ENCODE measurements at places on chromosomes 11 and 22.

GRCh38 chr22:28365371-28365770 lies 314.3 kb downstream of the TTC28 start:
- DNase-seq, result no peak

GRCh38 chr22:21764038-21764804 lies 28.6 kb upstream of the YPEL1 start:
- DNase-seq, result no peak

DNA sequence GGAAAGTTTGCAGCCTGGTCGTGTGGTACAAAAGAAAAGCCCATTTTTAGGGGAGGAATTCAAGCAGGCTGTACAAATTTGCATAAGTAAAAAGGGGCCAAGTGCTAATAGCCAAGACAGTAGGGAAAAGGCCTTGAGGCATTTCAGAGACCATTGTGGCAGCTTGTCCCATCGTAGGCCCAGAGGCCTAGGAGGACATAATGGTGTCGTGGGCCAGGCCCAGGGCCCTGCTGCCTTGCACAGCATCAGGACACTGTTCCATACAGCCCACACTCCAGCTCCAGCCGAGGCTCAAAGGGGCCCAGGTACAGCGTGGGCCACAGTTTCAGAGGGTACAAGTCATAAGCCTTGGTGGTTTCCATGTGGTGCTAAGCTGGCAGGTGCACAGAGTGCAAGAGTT lies 106.9 kb downstream of the GRIK4 start:
- DNase-seq, result no peak

DNA sequence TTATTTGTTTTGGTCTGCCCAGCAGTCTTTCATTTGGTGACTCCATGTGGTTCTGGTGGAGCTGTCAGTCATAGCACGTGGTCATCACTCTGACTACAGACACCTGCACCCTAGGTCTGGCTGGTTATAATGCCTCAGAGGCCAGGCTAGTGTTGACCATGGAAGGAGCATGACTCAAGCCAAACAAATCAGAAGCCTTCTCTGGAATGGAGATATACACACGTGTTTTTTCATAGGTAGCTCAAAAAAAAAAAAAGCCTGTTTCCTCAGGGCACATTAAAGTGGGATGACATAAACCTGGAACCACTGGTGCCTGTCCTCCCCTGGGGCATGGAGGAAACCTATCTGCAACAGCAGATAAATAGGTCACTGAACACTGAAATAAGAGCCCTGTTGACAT lies 8.1 kb upstream of the PLAAT3 start:
- DNase-seq, result no peak

- DNase-seq, result no peak
Measured at GRCh38 chr11:132427611-132428010, 1057.2 kb downstream of the NTM start.

DNA sequence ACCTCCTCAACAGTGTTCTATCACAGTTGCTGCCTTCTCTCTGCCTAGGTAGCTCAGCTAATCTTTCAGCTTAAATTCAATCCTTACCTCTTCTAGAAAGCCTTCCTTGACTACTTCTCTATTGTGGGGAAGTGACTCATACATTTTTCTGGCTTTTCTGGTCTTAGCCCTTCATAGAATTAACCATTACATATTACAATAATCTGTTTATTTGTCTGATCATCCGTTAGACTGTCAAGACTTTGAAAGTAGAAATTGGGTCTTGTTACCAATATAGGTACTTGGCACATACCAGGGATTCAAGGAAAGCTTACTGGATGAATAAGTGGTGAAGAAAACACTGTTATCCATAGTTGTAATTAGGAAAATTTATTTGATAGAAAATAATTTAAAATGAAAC lies 89.6 kb downstream of the FANCF start:
- no peak for DNase-seq

DNA sequence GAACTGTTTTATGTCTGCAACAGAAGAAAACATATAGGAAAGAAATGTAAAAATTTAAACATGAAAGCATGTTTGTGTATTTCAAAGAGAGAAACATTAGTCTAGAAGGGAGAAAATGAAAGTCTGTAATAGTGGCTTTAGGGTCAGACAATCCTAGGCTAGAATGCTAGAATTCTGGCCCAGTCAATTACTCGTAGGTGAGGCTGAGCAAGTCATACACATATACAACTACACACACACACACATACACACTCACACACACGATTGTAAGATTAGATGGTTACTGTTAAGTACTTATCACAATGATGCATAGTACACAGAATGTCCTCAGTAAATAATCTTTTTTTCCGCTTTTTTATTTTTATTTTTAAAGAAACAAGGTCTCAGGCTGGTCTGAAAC lies 37.7 kb upstream of the PCF11 start:
- DNase-seq, result no peak

DNA sequence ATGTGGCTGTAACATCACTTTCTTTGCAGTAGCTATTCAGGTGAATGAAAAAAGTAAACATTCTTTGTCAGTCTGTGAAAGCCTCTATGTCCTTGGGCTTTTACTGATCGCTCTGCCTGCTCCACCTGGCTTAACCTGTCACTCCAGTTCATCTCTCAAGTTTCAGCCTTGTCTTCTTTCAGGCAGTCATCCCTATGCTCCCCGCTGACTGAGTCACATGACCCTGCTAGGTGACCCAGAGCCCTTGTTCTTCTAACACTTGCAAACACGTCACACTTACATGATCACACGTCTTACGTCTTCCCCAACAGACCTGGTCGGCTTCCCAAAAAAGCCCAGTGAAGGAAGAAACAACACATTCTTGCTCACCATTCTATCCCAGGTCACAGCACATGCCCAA lies 499.3 kb upstream of the TENM4 start:
- no peak for DNase-seq

DNA sequence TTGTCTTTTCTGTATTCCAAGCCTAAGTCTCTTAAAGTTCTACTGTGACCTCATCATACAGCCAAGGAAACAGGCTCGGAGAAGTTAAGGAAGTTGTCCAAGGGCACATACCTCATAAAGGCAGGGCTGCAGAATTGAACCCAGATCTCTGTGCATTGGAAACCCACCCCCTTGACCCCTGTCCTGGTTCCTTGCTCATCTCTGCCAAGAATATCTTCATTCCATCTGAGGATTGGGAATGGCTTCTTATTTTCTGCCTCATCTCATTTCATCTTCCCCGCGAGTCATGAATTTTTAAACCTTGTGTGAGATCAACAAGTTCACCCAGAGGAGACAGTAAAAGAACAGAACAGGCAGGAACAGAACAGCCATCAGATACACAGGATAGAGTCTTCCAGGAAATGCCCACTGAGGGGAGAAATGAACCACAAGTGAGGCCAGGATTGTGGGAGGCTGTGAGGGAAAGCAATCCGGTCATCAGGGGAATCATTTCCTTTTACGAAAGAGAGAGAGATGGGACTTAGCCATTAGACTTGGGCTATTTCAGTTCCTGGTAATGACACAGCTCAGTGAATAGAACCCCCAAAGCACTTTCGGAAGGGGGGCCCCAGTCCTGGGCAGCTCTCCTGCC lies 34.4 kb upstream of the LRRC10B start:
- no peak for DNase-seq

DNA sequence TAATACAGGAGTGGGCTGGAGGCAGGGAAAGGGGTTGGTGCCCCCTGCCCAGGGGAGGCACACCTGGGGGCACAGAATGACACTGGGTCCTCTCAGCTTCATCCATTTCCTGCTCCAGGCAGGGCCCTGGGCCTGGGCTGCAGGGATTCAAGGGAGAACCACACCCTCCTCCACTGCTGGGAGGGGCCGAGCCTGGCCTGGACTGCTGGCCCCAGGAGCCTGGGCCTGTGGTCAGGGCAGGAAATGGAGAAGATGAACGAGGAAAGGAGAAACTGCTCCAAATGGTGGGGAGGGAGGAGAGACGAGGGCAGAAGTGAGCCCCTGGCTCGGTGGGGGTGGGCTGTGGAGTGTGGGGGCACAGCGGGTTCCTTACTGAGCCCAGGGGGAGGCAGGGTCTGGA lies 38.1 kb upstream of the KCNQ1OT1 start:
- DNase-seq, result no peak

DNA sequence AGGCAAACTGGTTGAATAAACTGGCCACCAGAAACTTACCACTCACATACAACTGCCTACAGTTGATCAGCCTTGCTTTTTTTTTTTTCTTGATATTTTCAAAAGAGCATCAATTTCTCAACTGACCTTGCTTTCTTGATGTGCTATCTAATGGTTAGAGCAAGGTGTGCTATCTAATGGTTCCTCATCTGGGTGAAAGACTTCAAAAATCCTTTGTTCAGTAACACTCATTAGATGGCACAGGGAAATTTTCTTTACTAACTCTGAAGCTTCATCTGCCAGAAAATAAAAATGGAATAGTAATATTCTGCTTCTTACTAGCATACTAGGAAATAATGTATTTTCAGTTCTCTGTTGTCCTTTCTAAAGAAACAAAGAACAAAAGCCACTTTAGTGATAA lies 51.2 kb upstream of the RAPSN start:
- no peak for DNase-seq

- no peak for DNase-seq
Measured at GRCh38 chr11:1480191-1480554, 6.4 kb downstream of the MOB2 start.

DNA sequence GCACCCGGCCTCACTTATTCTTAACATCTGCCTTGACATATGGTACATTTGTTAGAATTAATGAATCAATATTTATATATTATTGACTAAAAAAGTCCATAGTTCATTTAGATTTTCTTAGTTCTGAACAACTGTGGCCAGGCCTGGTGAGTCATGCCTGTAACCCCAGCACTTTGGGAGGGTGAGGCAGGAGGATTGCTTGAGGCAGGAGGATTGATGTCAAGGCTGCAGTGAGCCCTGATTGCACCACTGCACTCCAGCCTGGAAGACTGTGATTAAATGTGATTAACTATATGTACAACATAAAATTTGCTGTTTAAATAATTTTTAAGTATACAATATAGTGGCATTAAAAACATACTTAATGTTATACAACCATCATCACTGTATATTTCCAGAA lies 5.6 kb downstream of the UVRAG start:
- DNase-seq, result no peak

- no peak for DNase-seq
Measured at GRCh38 chr11:102468616-102469195, 16.1 kb upstream of the TMEM123 start.

GRCh38 chr11:35083181-35083430 lies 55.9 kb upstream of the CD44 start:
- no peak for DNase-seq

DNA sequence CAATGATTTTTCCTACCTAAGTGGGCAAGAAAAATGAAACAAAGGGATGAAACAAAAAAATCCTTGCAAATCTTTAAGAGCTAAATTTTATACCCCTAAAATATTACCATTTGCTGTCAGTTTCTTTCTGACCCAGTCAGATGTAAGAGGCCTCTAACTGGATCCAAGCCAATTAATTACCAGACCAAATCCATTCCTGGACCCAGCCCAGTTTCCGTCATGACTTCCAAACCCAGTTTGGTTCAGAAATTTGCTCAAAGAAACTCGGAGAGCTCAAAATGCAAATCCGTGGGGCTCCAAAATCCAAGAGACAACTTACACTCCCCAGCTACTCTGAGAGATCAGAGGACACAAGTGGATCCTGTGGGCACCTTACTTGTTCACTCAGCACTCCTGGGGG lies 46.8 kb downstream of the TRIM44 start:
- DNase-seq, result no peak

GRCh38 chr11:70713988-70714665 lies 315.8 kb downstream of the CTTN start:
- DNase-seq, result no peak

- no peak for DNase-seq
Measured at GRCh38 chr11:118714816-118715215, 35.4 kb upstream of the TREH start.

- DNase-seq, result no peak
Measured at GRCh38 chr11:74480688-74481417, 12.7 kb downstream of the LIPT2 start.

DNA sequence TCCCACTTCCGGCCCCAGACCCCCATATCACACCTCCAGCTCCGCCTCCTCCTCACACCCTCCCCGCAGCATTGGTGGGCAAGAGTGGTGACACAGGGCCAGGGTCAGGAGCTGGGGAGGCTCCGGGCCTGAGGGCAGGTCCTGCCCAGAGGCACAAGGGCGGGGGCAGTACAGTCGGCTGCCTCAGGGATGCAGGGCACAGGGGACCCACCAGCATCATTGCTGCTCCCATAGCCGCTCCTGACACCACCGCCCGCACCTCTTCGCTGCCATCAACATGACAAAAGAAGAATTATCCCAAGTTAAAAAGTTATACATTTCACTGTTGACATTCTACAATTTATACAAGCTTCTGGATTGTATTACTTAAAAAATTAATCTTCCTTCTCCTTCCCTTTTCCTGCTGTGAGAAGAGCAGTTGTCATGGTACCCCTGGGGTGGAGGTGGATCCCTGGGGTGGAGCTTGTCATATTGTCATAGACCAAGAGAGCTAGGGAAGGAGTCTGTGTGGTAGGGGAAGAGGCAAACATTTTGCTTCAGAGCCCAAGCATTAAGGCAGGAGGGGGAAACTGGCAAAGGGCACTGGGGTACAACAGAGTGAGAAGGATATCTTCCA lies 4.1 kb downstream of the SBF2 start:
- no peak for DNase-seq

DNA sequence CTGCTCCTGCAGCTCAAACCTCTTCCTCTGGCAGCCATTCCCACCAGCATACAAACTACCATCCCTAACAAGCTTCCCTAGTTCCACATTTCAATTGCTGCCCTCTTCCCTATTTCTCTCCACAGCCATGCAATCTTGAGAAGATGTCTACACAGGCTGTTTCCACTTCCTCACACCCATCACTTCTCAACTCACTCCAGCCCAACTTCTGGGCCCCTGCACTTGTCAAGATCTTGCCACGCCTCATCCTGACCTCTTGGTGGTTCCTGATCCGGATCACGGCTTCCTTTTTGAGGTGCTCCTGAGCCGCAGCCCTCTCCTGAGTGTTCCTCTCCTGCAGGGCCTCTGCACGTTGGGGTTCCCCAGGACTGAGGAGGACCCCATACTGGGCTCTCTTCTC lies 22.6 kb downstream of the RPL27A start:
- DNase-seq, result no peak

GRCh38 chr11:77560605-77561004 lies 29.1 kb upstream of the AQP11 start:
- no peak for DNase-seq

DNA sequence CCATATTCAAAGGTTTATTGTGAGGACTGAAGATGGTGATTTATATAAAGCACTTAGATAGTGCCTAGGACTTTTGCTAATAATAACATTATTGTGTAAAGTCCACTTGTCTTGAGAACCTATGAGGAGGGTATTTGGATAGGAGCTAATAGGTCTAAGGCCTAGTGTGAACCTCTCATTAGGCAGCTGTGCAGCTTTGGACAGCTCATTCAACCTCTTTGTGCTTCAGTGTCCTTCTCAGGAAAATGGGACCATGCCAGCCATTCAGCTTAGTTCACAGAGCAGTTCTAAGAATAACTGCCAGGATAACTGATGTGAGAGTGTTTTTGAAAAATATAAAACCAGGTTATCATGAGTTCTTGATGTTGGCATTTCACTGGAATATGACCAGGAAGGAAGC lies 56.2 kb downstream of the NAV2 start:
- DNase-seq, result no peak

GRCh38 chr11:110903378-110903777 lies 191.1 kb upstream of the ARHGAP20 start:
- DNase-seq, result no peak

Data from effector CD4-positive, alpha-beta T cell (primary cell).